Gastrocnemius medialis (tissue), 4 donors: ENCODE measurements at places on chromosomes 6 and 20. TPM values are rescaled to one million over a fixed set of nuclear protein-coding genes. Genes with fewer than 3 reads are reported as not detected.

Gene IP6K3
- 344 TPM for total RNA-seq

DNA sequence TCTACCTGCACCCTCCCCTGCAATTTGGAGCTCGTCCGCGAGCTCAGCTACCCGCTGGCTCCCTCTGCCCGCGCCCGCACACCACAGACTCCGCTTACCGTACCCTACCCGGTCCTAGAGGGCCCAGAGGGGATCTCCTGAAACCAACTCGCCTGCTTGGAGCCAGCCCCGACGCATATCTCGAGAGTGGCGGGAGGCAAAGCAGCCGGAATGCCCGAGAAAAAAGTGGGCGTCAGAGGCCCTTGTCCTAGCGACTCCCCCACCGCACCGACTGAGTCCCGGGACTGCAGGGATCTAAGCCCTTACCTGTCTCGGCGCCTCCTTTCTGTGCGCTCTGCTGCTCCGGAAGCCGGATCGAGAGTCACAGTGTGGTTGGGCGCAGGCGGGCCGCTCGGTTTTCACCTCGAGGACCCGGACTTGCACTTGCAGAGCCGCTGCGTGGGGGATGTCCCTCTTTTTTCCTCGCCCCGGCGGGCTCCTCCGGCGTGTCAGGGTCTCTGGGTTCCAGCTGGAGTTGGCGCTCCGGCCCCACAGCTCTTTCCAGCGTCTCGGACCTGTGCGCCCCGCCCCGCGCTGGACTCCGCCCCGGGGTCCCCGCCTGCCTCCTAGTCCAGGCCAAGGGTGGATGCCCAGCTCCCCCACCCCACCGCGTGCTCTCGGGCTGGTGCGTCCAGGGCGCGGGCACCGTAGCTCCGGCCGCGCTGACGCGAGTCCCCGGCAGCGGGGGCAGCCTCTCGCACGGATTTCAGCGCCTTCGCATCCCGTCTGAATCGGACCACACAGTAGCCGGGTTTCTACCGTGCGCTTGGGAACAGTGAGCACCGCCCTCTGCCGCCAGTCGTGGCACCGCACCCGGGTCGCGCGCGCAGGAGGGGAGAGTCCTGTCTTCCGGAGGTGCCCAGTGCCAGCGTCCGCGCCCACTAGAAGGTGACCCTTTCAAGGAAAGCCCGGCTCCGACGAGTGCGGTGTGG, at the start of gene PROKR2:
Gene PROKR2, minus strand, starts transcription at position 767 of the 971 bp plus-strand sequence. CDS start 2,585 bp downstream, outside the sequence.
- no peak for DNase-seq

GRCh38 chr6:46690911-46691451, 3.3 kb downstream of the TDRD6 start:
- no peak for DNase-seq

DNA sequence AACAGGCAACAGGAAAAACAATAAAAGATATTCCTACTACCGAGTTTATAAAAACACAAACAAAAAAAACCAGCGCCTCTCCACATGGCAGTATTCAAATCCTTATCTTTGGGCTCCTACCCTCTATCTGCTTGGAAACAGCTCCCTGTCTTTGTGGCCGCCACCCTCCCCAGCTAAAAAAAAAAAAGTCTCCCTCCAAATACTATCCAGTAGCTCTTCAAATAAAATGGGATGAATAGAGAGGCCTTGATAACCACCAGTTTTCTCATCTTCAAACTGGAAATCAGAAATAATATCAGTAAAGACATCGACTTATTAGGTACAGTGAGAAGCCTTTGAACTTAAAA, 96.2 kb downstream of the PSMG4 start:
- DNase-seq, result no peak
